ENCODE measurements at places on chromosomes 1 and 21.
A peak's percentile ranks its signal among the peaks of the same experiment; 100 is the strongest.

GRCh38 chr1:111441573-111442192 is 7.4 kb downstream of the WDR77 start:
- no peak for DNase-seq

DNA sequence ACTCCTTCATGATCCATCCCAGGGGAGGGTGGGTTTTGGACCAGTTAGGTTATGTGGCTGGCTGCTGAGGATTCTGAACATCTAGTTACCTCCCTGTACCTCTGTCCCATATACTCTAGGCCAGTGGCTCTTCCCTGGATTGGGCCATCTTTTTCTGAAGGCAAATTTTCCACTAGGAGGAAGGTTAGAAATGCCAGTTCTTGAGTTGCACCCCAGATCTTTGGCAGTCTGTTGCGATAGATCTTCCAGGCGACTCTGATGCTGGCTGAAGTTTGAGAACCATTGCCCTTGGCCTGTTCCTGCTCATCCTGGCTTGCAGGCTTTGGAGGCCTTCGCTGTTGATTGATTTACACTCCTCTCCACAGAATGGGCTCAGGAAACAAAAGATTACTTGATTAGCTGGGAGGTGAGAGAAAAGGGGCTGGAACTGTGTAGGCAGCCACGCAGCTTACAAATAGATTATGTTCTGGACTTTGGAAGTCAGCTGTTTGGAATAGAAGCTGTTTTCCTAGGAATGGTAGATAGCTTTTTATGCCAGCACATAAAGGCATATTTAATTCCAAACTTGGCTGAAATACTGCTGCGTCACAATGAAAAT is 110.1 kb downstream of the MRPS6 start:
- DNase-seq = no peak

DNA sequence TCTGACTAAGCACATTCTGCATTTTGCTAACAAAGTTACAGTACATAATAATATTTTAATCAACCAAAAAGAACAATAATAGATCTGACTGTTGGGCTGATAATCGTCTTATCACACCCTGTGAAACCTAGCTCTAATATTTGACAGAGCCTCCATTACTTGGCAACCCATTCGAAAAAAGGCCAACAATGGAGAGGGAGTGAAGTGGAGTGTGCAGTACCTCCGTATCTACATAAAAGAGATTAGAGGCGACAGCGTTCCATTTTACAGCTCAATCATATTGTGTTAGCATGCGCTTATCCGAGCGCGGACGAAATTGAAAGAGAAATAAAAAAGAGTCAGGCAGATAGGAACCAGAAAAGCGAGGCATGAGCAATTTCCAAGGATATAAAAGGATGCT is 137.3 kb upstream of the USH2A start:
- no peak for DNase-seq

- peak; percentile 31 for DNase-seq
Measured at GRCh38 chr1:163361123-163361934, 39.6 kb downstream of the NUF2 start.

GRCh38 chr1:43308635-43309404 is 8.0 kb downstream of the TIE1 start:
- DNase-seq = no peak

DNA sequence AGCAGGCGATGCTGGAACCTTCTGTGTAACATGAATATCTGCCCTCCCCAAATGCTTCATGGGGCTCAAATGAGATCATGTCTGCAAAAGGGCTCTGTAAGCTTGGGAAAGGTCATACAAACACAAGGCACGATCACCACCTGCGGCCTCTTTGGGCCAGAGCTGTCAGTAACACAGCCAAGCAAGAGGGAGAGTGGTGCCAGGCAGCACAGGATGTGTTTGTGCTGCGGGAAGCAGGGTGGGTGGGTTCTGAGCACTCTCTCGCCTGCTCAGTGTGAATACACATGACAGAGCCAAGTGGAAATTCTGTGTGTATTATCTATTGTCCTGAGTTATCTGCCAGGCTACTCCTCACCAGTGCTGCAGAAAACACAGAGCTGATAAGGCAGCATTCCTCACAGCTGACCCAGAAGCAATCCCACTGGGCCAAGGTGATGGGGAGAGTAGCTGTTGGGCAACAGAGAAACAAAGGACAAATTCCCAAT is 101.2 kb downstream of the LAMC2 start:
- no peak for DNase-seq

- no peak for DNase-seq
Measured at GRCh38 chr1:227888404-227889046, 59.2 kb downstream of the WNT9A start.

DNA sequence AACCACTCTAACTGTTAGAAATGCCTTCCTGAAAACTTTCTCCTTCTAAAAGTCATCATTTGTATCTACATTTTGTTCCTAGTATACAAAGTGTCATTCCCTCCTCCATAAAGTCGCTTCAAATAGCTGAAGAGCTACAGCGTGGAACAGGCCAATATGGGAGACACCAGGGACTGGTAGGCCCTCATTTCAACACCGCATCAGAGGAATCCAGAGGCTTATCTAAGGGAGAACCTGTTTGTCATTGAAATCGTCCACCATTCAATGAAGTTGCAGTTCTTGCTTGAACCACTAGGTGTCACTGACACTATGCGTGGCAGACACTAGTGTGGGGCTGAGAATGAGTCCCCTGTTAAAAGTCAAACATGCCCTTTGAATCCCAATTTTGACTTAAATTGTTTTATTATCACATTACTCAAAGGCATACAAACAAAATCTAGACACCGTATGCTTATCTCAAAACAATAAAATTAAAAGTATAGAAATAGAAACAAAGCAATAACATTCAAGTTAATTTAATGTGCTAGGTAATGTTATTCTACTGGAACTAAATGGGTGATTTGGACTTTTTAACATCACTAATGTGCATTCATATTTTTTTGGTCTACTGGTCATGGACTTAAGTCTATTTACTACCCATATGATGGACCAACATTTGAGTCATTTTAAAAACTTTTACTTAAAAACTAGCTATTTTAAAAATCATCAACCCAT is 182.3 kb downstream of the FCRL5 start:
- peak; percentile 74 for DNase-seq

- DNase-seq = no peak
Measured at GRCh38 chr1:171940368-171940767, 99.1 kb downstream of the DNM3 start.

DNA sequence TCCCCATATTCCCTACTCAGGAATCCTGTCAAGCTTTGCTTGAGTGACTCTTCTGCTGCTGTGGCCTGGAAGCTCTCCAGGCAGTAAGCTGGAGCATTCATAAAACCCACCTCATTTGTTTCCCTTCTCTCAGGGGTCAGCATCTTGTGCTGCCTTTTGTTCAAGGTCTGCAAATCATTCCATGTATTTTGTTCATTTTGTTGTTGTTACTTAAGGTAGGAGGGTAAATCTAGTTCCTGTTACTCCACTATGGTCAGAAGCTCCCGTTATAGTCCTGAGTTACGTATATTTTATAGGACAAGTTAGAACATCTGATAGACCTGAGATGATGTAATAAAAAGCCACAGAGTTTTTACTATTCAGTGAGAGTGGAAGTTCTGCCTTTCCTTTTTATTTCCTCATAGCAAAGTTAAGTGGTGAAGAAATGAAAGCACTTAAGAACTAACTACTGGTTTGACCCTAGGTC is 9.9 kb downstream of the SYNJ1 start:
- DNase-seq = no peak

DNA sequence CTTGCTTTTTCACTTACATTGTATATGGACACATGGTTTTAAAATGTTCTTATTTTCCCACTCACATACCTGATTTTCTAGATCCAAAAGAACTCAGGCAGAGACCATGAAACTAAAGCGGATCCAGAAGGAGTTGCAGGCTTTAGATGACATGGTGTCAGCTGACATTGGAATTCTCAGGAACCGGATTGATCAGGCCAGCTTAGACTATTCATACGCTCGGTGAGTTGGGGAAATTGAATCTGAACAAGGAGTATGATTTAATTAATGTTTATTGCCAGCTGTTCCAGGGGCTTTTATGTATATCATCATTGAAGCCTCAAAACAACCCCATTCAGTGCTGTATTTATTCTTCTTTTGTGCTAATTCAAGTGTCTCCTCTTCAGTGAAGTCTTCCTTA is 12.7 kb downstream of the GORAB start:
- DNase-seq = no peak

GRCh38 chr1:2382621-2383361 is 8.6 kb downstream of the MORN1 start:
- no peak for DNase-seq

DNA sequence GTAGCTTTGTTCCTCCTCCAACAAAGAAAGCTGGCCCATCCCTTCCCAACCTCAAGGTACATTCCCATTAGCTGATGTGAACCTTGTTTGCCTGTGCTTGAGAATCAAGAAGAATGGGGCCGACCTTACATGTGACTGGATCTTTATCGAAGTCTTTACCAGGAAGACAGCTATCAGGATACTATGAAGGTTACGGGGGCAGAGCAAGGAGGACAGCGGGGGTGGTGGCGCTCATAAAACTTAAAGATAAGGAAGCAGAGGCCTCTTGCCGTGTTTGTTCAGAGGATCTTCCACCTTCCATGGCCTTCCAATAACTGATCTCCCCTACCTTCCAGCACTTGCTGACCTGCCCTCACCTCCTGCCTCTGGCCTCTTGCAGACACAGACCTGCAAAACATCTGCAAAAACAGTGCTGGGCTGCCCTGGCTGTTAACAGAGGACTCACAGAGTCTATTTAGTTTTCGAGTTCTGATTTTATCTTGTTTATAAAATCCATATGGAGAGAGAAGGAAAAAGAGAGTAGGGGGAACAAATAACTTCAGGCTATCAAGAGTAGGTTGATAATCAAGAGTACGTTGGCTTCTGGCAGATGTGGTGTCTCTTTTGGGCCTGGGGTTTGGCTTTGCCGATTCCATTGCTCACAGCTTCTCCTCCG is 198.0 kb downstream of the HUNK start:
- DNase-seq = no peak

DNA sequence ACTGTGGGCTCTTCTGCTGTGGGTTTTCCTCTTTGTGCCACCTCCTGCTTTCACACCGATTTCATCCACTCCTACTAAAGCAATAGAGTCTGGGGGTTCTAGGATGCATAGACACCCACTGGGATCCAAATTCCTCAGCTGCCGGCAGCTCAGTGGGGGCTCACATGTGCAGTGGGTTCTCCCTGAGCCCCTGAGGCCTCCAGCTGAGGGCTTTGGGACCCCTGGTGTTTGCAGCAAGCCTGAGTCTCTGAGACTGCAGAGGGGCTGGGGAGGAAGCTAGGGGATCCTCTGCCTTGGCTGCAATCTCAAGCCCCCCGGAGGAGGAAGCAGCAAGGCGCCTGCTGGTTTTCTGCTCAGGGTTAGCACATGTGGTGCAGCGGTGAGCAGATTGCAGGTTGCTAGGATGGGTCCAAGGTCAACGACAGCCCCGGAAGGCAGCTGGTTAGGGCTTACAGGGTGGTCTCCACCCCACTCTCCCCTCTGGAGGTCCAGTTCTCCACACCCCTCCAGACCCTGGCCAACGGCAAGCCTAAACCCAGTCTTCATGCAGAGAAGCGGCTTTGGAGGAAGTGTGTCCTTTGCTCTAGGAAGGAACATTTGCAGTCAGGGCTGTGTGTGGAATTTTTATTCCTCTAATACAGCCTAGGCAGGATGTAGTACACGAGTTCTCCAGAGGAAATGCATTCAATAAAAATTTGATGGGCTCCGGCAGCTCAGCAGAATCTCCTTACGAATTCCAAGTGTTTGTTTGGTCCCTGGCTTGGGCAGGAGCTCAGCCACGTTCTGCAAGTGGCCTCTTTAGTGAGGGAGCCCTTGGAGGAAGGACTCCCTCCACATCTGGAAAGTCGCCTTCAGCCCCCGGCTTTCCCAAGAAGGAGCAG is 269.1 kb upstream of the VAMP3 start:
- no peak for DNase-seq

GRCh38 chr1:175131095-175131494 is 61.5 kb downstream of the KIAA0040 start:
- DNase-seq = no peak

DNA sequence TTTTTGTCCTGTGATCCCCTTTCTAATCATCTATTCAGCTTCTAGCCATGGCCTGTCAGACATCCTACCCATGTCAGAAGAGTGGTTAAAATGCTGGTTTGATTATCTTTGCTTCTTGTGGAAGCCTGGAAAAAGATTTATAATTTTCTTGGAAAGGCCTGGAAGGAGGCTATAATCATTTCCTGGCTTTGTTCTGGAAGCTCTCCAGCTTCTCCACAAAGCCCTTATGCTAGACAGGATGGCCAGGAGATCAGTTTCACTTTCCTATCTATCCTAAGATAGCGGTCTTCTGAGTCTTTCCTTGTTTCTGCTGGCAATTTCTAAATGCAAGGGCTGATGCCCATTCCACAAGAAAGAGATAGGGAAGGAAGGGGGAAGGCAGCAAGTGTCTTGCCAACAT is 90.9 kb upstream of the SLC44A3 start:
- no peak for DNase-seq

DNA sequence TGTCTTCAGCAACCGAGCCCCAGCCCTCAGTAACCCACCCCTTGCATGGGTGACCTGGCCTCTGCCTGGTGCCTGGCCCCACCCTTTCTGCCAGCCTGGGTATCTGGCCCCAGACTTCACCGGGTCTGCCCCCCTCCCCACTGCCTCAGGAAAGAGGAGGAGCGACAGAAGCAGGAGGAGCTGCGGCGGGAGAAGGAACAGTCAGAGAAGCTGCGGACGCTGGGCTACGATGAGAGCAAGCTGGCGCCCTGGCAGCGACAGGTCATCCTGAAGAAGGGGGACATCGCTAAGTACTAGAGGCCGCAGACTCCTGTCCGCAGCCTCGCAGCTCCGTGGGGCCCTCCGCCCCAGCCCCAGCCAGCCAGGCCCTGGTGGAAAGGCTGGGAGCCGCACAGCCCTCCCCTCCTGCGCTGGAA is 6.1 kb downstream of the TNFRSF25 start:
- DNase-seq = no peak

DNA sequence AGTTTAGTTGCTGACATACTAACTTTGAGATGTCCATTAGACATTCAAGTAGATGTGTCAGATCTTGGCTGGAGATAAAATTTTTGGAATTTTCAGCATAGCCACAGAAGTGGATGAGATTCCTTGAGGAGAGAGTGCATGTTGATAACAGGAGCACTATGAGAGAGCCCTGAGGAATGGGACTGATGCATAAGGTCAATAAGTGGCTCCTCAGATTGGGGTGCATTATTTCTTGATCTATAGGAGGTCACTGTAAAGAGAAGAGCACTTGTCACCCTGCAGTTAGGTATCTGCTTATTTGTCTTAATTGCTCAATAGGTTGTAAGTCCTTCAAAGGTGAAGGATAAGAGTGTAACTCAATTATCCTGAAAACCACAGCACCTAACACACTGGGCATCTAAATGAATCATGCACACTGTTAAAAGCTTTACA is 52.0 kb upstream of the TACSTD2 start:
- DNase-seq = no peak

- DNase-seq = no peak
Measured at GRCh38 chr1:236848274-236848923, 53.3 kb downstream of the MTR start.

Data from NCI-H524 (cell line).